ENCODE measurements at places on chromosomes 2 and 18. TPM values are rescaled to one million over a fixed set of nuclear protein-coding genes. Genes with fewer than 3 reads are reported as not detected.
A peak's percentile ranks its signal among the peaks of the same experiment; 100 is the strongest.

RNPEPL1 gene
- 157 TPM for total RNA-seq

GRCh38 chr2:201122276-201122675 is 6.3 kb downstream of the CFLAR start:
- no peak for DNase-seq

DNA sequence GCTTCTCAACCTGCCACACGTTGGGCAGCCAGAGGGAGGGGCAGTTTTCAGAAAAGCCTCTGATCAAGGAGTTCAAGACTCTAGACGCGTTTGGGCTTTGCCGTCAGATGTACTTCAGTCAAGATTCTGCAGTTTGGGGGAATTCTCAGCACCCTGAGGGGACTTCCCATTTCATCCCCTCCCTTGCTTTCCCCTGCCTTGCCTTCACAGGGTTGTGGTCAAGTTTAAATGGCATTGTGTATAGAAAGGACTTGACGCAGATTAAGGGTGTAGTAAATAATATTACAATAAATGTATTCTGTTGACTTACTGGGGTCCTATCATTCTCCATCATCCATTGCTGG is 198.3 kb upstream of the NABP1 start:
- DNase-seq: no peak

- DNase-seq: no peak
These were observed 87.9 kb downstream of the TRABD2A start for GRCh38 chr2:84792856-84793522.

DNA sequence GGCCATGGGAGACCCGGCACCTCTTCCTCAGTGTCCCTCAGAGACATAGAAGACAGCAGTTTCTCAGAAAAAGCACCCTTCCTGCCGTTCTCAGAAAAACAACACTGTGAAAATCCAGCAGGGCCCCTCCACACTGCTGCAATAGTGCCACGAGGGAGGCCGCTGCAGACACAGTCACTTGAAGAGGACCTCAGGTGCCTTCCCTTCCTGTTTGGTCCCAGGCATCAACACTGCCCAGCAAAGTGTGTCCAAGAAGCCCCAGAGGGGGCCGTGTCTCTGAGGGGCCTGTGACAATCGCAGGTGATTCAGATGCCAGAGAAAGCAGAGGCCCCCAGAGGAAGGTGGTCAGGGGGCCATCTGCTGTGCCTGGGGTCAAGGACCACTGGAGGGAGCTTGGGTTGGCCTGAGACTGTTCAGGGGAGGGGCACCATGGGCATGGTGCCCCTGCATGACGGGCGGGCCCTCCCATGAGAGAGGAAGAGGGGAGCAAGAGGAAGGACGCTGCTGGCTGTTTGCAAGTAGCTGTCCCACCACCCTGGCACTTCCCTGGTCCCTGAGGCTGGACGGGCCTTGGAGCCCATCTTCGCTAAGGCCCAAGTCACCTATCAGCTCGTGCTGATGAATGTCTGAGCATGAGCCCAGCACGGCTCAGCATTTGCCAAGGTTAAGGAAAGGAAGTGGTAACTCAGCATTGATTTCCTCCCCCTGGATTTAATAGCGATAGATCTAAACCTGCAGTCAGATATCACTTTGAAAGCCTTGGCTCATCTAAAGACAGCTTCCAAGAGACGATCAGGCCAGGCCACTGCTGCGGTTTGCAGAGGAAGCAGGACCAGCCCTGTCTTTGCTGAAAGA is 9.1 kb downstream of the TWIST2 start:
- no peak for DNase-seq

DNA sequence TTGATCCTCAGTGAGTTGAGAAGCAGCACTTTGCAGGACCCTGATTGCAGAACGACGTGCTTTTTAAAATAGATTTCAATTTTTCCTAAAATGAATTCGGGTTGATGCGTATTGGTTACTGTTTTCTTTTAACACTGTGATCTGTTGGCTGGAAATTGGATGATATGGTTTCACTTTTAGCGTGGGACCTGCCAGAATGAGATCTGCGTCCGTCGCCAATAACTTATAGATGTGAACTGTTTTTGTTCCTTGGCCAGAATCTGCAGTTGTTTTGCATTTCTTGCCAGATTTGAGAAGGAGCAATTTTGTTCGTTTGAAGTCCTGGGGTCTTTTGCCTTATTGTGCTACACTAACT is 703 bp downstream of the UGGT1 start:
- peak; percentile 37 for DNase-seq

DNA sequence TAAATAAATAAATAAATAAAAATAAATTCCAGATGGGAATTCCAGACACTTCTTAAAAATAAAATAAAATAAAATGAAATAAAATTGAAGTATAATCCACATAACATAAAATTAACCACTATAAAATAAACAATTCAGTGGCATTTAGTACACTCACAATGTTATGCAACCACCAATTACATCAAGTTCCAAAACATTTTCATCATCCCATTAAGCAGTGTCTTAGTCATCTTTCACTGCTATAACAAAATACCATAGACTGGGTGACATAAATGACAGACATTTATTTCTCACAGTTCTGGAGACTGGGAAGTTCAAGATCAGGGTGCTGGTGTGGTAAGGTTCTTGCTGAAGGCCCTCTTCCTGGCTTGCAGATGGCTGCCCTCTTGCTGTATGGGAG is 22.6 kb upstream of the PROKR1 start:
- DNase-seq: no peak

DNA sequence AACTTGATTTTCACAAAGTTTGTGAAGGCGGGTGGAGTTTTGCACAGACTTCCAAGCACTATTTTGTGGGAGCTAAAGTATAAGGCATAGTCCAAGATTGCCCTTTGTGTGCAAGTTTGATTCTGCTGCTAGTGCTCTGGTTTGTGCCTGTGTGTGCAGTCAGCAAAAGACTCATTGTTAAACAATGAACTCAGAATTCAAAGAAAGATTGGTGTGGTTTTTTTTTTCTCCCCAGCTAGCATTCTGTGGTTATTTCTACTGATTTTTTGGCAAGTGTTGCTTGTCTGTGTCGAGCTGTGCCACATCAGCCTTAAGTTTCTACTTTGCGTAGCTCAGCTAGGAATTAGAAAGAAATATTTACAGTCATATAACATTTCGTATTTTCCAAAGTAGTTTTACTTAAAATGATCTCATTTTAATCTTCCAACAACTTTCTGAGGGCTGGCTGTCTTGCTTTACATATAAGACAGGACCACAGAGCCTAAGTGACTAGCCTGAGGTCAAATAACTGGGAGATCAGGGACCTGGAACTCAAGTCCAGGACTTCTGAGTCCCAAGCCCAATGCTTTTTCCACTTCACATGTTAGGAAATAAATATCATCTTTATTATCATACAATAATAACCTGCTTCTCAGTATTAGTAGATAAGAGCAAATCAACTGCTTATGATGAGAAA is 69.8 kb downstream of the BABAM2 start:
- peak; percentile 50 for DNase-seq

- peak; percentile 85 for DNase-seq
These were observed 69.4 kb upstream of the SH3RF3 start for GRCh38 chr2:109059474-109060165.

- DNase-seq: no peak
These were observed 100.1 kb downstream of the PDCL3 start for GRCh38 chr2:100662866-100663265.

DNA sequence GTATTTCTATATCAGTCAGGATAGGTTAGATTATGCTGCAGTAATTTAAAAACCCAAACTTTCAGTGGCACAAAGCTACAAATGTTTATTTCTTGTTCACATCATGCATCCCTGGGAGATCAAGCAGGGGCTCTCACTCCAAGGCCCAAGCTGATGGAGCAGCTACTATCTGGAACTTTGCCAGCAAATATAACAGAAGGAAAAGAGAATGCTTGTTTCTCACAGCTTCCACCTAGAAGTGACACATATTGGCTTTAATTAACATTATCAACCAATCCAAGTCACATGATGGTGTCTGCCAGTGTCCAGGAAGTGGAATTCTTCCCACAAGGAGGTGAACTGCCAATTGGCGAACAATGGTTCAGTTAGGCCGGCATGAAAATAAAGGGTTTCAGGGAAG is 306.9 kb downstream of the BCL11A start:
- no peak for DNase-seq

DNA sequence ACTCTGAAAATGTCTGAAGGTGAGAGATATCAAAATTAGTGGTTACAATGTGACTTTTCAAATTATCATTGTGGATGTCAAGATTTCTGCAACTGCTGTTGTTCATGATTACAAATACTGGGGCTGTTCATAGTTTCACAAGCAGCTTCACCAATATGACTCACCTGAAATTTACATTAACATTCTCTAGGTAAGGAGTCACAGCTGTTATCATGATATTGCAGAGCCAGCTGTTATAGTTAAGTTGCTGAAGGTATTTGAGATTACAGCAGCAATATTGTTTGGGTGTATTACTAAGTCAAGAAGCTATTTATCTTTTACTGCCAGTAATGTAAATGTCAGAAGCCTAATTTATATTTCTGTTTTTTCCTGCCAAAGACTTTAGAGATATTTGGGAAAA is 140.0 kb downstream of the MC4R start:
- no peak for DNase-seq

DNA sequence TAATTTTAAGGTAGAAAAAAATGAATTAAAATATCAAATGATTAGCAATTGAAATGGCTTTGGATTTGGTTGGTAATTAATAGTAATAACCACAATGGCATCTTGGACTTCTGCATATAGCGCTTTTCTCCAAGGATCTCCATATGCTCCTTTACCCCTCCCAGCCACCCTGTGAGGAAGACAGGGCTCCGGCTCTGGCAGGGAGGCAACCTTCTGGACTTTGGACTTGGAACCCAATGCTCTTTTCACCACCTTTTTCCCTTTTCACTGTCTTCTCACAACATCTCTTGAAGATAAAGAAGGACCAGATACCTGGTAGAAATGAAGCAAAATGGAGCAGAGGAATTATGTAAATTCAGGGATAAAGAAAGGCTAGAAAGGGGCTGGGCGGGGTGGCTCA is 23.8 kb upstream of the SERTAD2 start:
- DNase-seq: no peak

All from stomach (tissue), 19 donors.